ENCODE measurements at places on chromosomes 7 and 10. TPM values are rescaled to one million over a fixed set of nuclear protein-coding genes. Genes with fewer than 3 reads are reported as not detected.

Gene TAS2R39
- total RNA-seq: not detected

Gene IRF5
- not detected for total RNA-seq

Gene SORBS1
- total RNA-seq: 1.1 TPM

Gene PKD2L1
- total RNA-seq: not detected

Gene CH25H
- total RNA-seq: 4.4 TPM

Gene TNS3
- total RNA-seq: 6.8 TPM

Gene GPR146
- 24.0 TPM for total RNA-seq

All from lung microvascular endothelial cell (primary cell).